Lower lobe of right lung (tissue), 2 donors: ENCODE measurements at places on chromosomes 7 and 10. TPM values are rescaled to one million over a fixed set of nuclear protein-coding genes. Genes with fewer than 3 reads are reported as not detected.
A peak's percentile ranks its signal among the peaks of the same experiment; 100 is the strongest.

The NKX6-2 gene
- not detected for total RNA-seq

The LMBR1 gene
- total RNA-seq, result 71.1 TPM

The LIPK gene
- not detected for total RNA-seq

The EMX2 gene
- not detected for total RNA-seq

The LIPM gene
- total RNA-seq, result not detected

The PLXNA4 gene
- 4.3 TPM for total RNA-seq

The FBXL13 gene
- 3.4 TPM for total RNA-seq

The SLC13A1 gene
- not detected for total RNA-seq

The MLXIPL gene
- total RNA-seq, result 10.7 TPM

The NPFFR1 gene
- 1.0 TPM for total RNA-seq

The HKDC1 gene
- total RNA-seq, result 5.9 TPM

The RAMP3 gene
- 183 TPM for total RNA-seq

The MKRN1 gene
- 112 TPM for total RNA-seq

DNA sequence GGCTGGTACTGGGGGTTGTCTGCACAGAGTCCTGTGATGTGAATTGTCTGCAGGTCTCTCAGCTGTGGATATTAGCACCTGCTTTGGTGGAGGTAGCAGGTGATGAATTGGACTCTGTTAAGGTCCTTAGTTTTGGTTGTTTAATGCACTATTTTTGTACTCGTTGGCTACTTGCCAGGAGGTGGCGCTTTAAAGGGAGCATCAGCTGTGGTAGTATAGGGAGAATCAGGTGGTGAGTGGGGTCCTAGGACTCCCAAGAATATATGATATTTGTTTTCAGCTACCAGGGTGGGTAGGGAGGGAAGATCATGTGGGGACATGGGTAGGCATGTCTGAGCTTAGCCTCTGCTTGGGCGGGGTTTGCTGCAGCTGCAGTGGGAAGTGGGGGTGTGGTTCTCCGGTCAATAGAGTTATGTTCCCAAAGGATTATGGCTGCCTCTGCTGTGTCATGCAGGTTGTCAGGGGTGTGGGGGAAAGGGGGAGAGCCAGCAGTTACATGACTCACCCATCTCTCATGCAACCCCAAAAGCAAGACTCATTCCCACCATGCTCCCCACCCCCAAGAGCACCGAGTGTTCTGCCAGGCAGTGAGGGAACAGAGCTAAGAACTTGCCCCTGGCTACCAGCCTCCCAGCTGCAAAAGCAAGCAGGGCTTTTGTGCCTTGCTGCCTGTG is 53.7 kb upstream of the ZNF273 start:
- no peaks in the 10 kb centered on the region for H3K4me1 ChIP-seq
- no peak overlapping the region for H3K4me3 ChIP-seq
- no peaks in the 10 kb centered on the region for H3K27me3 ChIP-seq
- no peak overlapping the region for H3K27ac ChIP-seq
- no peak for DNase-seq
- no peaks in the 10 kb centered on the region for H3K36me3 ChIP-seq

DNA sequence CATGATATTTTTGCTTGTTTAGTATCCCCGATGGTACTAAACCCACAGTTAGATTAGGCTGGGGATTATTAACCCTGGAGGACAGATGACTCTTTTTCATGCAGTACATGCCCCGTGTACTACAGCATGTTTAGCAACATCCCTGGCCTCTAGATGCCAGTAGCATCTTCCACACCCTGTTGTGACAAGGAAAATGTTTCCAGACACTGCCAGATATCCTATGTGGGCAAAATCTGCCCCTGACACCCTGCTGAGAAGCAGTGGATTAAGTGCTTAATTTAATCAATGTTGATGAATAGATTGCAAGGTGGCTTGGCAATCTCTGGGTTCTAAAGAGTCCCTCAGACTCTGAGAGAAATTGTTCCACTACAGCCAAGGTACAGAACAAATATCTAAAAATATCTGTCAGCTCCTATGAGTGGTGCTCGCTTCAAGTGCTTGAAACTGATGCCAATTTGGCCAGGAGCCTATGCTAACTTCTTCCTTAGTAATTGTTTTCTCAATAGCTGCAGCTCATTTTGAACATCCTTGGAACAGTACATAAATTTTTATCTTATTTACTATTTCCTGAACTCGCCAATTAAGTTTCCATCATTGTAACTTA is 247.0 kb downstream of the SORCS1 start:
- H3K4me3 ChIP-seq, result no peak overlapping the region
- peaks cover 8% of the 10 kb centered on the region for H3K4me1 ChIP-seq
- peak; percentile 50 for DNase-seq
- H3K36me3 ChIP-seq, result no peaks in the 10 kb centered on the region
- H3K27me3 ChIP-seq, result no peaks in the 10 kb centered on the region

DNA sequence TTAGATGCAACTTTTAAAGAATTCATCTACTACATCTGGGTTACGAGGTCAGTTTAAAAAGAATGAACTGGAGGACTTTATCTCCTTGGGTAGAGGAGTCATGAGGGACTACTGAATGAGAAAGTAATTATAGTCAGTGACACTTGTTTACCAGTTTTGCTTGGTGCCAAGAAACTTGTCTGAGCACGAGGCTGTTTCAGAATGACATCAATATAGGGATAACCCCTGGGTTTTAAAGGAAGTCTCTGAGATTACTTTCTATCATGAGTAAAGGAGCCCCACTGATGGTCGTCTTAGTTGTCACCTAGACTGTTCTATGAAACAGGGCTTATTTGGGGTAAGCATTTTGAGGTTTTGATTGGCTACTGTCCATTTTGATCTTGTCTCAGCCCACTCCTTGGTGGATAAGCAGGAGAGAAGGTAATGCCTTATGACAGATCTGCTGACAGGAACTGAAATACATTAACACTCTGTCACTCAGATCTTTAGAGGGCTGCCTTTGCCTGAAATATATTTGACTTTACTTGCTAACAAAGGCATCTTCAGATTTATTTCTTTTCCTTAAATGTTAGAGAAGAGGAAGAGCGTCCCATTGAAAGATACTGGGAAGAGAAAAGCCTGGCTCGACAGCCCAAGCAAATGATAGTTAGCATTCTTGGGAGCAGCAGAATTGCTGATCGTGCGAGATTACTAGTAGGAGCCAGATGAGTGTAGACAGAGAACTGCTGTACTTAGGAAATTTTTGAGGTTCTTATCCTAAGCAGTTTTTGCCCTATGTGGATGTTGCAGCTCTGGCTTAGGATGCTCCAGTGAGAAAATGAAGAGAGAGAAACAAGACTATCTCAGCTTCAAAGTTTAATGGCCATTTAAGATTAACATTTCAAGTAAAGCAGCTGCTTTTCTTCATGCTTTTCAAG is 299.2 kb upstream of the LRGUK start:
- H3K4me3 ChIP-seq, result no peak overlapping the region
- H3K4me1 ChIP-seq, result no peaks in the 10 kb centered on the region
- H3K27ac ChIP-seq, result no peak overlapping the region
- H3K27me3 ChIP-seq, result no peaks in the 10 kb centered on the region
- no peak for DNase-seq

DNA sequence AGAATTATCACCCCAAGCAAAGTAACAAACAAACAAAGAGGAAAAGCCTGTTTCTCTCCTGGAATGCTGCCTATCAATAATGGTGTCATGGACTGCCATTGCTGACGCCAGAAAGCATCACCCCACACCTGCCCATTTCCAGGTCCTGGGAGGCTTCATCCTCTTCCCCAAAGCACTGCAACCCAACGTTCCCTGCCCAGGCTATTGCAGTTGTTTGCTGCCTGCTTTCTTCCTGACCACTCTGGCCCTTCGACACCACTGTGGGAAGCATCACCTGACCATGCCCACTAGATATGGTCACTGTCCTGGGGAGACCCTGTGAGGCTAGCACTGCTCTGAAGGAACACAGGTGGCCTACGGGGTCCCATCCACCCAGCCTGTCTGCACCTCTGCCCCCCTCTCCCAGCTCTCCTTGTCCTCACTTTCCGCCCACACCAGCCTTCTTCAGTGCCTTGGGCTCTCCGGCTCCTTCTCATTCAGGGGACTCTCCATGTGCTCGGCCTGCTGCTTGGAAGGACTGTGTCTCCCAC is 439.6 kb downstream of the GLRX3 start:
- H3K27ac ChIP-seq, result no peak overlapping the region
- H3K27me3 ChIP-seq, result no peaks in the 10 kb centered on the region
- no peak for DNase-seq
- H3K36me3 ChIP-seq, result no peaks in the 10 kb centered on the region

DNA sequence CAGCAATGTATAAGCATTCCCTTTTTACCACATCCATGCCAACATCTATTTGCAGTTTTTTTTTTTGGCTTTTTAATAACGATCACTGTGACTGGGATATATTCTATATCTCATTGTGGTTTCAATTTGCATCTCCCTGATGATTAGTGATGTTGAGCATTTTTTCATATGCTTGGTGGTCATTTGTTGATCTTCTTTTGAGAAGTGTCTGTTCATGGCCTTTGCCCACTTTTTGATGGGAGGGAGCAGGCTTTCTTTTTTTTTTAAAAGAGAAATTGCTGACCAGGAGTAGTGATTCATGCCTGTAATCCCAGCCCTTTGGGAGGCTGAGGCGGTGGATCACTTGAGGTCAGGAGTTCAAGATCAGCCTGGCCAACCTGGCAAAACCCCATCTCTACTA is 4.0 kb downstream of the MUC17 start:
- no peaks in the 10 kb centered on the region for H3K27me3 ChIP-seq
- H3K36me3 ChIP-seq, result no peaks in the 10 kb centered on the region
- DNase-seq, result no peak
- no peak overlapping the region for H3K27ac ChIP-seq
- H3K4me1 ChIP-seq, result no peaks in the 10 kb centered on the region
- H3K4me3 ChIP-seq, result no peak overlapping the region

DNA sequence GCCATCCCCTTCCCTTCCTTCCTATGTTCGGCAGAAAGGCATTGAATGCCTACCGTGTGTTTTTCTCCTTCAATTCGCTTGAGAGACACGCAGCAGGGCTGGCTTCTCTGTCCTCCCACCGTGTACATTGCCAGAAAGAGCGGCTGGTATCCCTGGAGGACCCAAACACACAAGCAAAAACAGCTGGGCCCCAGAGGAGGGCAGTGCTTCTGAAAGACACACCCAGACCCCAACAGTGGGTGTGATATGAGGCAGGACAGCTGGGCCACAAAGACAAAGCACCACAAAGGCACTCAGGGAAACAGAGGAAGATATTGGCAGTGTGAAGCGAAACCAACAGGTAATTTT is 133.1 kb upstream of the SH2B2 start:
- H3K36me3 ChIP-seq, result peaks cover 16% of the 10 kb centered on the region
- no peak overlapping the region for H3K4me3 ChIP-seq
- H3K27me3 ChIP-seq, result no peaks in the 10 kb centered on the region
- peak overlapping the region; percentile 46 for H3K27ac ChIP-seq

- H3K27me3 ChIP-seq, result no peaks in the 10 kb centered on the region
- no peak overlapping the region for H3K27ac ChIP-seq
- H3K4me3 ChIP-seq, result no peak overlapping the region
- no peak for DNase-seq
Observed at GRCh38 chr7:152937282-152937681, 177.7 kb downstream of the ACTR3B start.

GRCh38 chr10:21092683-21093524 is 195.8 kb upstream of the NEBL start:
- no peak overlapping the region for H3K4me3 ChIP-seq
- DNase-seq, result no peak
- H3K4me1 ChIP-seq, result no peaks in the 10 kb centered on the region
- no peaks in the 10 kb centered on the region for H3K27me3 ChIP-seq
- no peaks in the 10 kb centered on the region for H3K36me3 ChIP-seq
- H3K27ac ChIP-seq, result no peak overlapping the region

DNA sequence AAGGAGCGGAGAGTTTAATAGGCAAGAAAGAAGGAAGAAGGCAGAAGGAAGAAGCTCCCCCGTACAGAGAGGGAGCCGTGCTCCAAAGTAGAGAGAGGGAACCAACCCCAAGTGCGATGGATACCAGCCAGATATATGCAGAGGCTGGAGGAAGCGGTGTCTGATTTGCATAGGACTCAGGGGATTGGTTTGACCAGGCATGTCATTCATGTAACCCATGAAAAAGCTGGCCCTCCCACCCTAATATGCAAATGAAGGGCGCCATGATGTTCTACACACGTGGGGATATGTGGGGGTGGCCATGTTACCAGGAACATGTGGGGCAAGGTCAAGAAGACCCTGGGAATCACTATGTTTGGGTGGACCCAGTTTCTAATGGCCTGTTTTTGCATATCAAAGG is 40.6 kb upstream of the FAM3C start:
- H3K27me3 ChIP-seq, result no peaks in the 10 kb centered on the region
- DNase-seq, result no peak
- no peak overlapping the region for H3K4me3 ChIP-seq
- no peaks in the 10 kb centered on the region for H3K36me3 ChIP-seq
- no peak overlapping the region for H3K27ac ChIP-seq

DNA sequence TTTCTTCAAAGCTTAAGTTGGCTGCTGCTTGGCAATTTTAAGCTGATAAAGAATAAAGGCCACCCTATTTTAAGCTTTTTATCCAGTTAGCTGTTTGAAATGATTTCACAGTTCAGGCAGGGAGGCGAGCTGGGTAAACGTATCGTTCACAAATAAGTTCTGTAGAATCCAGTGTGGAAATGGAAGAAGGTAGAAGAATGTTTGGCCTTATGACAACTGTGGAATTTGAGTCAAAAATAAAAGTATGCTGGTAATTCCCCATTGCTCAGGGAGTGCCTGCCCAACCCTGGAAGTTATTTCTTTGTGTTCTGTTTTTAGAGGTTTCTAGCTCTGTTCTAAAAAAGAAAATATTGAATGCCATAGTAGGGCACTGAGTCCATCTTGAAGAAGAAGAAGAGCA is 113.1 kb downstream of the ARL4A start:
- no peaks in the 10 kb centered on the region for H3K4me1 ChIP-seq
- H3K27me3 ChIP-seq, result no peaks in the 10 kb centered on the region
- no peak overlapping the region for H3K27ac ChIP-seq
- no peak for DNase-seq
- no peaks in the 10 kb centered on the region for H3K36me3 ChIP-seq
- H3K4me3 ChIP-seq, result no peak overlapping the region

DNA sequence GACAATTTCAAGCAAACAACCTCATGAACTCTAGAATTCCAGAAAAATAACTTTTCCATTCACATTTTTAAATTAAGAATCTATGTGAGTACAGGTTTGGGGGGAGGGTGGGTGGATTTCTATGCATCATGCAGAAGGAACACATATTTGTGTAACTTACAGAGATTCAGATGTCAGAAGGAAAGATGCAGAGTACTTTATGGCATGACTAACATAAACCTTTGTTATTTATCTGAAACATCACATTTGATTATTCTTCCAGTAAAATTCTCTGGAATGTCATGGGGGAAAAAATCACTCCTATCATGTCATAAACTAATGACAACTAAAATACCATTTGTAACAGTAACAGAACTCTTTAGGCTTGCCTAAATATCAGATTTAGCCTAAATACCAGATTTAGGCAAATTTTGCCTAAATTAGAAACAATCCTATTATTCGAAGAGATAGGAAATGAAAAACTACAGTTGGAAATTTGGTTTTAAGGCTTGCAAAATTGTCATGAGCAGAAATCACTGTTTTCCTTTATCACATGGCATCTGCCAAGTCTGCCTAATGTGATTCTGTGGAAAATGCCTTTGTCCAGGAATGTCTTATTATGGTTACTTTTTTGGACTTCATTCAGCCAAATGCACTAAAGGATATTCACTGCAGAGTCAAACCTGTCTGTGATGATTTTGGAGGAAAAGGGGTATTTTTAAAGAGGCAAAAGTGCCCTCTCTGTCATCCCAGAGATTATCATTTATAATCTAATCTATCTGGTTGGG is 527.7 kb upstream of the CELF2 start:
- H3K36me3 ChIP-seq, result no peaks in the 10 kb centered on the region
- no peak overlapping the region for H3K27ac ChIP-seq
- H3K4me3 ChIP-seq, result no peak overlapping the region
- no peaks in the 10 kb centered on the region for H3K27me3 ChIP-seq

GRCh38 chr7:431658-432111 is 88.0 kb downstream of the PDGFA start:
- H3K36me3 ChIP-seq, result no peaks in the 10 kb centered on the region
- H3K4me1 ChIP-seq, result peaks cover 7% of the 10 kb centered on the region
- no peak overlapping the region for H3K4me3 ChIP-seq
- no peaks in the 10 kb centered on the region for H3K27me3 ChIP-seq
- no peak overlapping the region for H3K27ac ChIP-seq
